ENCODE measurements at places on chromosomes 13 and 19. TPM values are rescaled to one million over a fixed set of nuclear protein-coding genes. Genes with fewer than 3 reads are reported as not detected.

- no peak overlapping the region for H3K4me3 ChIP-seq
- H3K36me3 ChIP-seq, result peaks cover 79% of the 10 kb centered on the region
- no peaks in the 10 kb centered on the region for H3K27me3 ChIP-seq
- H3K27ac ChIP-seq, result no peak overlapping the region
- DNase-seq, result no peak
- no peaks in the 10 kb centered on the region for H3K4me1 ChIP-seq
These were observed 8.1 kb downstream of the CAPS start for GRCh38 chr19:5922161-5922545.

DNA sequence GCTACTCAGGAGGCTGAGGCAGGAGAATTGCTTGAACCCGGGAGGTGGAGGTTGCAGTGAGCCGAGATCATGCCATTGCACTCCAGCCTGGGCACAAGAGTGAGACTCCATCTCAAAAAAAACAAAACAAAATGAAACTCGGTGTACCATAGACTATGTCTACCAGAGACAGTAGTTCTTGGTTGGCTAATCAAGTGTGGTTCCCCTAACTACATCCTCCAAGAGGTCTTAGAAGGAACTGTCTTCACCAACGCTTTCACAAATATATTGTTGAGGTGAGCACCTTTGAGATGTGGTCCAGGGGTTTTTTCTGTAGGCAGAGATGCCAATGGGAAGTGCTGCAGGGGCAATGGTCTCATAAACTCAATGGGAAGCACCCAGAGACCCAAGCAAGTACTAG, 48.0 kb downstream of the RFC3 start:
- H3K36me3 ChIP-seq, result peaks cover 8% of the 10 kb centered on the region
- H3K4me3 ChIP-seq, result no peak overlapping the region
- no peak for DNase-seq
- H3K27me3 ChIP-seq, result no peaks in the 10 kb centered on the region
- no peaks in the 10 kb centered on the region for H3K4me1 ChIP-seq

GRCh38 chr13:112703449-112704284, 13.8 kb downstream of the ATP11A start:
- peaks cover 3% of the 10 kb centered on the region for H3K36me3 ChIP-seq
- H3K4me1 ChIP-seq, result peaks cover 17% of the 10 kb centered on the region
- no peaks in the 10 kb centered on the region for H3K27me3 ChIP-seq
- H3K4me3 ChIP-seq, result peak overlapping the region; percentile 6

DNA sequence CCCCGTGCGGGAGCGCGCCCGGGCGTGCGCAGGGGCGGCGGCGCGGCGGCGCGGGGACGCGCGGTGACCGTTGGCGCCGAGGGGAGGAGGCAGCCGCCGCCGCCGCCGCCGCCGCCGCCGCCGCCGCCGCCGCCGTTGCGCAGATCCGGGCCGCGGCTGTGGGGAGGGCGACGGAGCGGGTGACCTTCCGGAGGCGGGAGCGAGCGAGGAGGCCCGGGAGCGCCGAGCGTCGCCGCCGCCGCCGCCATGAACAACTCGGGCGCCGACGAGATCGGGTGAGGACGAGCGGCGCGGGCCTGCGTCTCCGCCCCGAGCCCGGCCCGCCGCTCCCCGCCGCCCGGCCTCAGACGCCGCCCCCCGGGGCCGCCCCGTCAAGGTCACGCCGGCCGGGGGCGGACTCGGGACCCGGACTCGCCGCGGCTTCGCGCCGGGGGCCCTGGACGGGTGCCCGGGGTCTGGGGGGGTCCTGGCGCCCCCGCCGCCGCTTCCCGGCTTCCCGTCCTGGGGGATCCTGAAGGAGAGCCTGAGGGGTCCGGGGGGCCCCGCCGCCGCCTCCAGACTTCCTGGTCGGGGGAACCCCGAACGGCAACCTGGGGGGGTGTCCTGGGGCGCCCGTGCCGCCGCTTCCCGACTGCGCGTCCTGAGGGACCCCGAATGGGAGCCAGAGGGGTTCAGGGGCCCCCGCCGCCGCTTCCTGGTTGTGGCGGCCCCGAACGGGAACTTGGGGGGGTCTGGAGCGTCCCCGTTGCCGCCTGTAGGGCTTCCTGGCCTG, at the start of gene DAZAP1:
Gene DAZAP1 (plus strand): TSS at position 59 of the 772 bp plus-strand sequence. CDS start 188 bp downstream, at position 247.
- no peaks in the 10 kb centered on the region for H3K4me1 ChIP-seq
- no peaks in the 10 kb centered on the region for H3K27me3 ChIP-seq
- peaks cover 23% of the 10 kb centered on the region for H3K36me3 ChIP-seq
- no peak within 1 kb of the TSS for H3K27ac ChIP-seq

DNA sequence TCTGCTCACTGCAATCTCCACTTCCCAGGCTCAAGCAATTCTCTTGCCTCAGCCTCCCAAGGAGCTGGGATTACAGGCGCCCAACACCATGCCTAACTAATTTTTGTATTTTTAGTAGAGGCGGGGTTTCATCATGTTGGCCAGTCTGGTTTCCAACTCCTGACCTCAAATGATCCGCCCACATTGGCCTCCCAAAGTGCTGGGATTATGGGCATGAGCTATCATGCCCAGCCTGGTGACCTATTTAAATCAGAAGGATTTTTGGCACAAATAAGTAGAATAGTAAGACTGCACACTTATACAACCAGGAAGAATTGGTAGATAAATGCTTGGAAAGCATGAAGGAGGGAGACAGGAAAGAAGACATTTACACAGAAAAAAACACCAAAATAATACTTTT, 53.4 kb upstream of the AKAP11 start:
- no peak overlapping the region for H3K4me3 ChIP-seq
- peaks cover 8% of the 10 kb centered on the region for H3K4me1 ChIP-seq
- no peak for DNase-seq
- H3K36me3 ChIP-seq, result peaks cover 6% of the 10 kb centered on the region
- H3K27me3 ChIP-seq, result no peaks in the 10 kb centered on the region

DNA sequence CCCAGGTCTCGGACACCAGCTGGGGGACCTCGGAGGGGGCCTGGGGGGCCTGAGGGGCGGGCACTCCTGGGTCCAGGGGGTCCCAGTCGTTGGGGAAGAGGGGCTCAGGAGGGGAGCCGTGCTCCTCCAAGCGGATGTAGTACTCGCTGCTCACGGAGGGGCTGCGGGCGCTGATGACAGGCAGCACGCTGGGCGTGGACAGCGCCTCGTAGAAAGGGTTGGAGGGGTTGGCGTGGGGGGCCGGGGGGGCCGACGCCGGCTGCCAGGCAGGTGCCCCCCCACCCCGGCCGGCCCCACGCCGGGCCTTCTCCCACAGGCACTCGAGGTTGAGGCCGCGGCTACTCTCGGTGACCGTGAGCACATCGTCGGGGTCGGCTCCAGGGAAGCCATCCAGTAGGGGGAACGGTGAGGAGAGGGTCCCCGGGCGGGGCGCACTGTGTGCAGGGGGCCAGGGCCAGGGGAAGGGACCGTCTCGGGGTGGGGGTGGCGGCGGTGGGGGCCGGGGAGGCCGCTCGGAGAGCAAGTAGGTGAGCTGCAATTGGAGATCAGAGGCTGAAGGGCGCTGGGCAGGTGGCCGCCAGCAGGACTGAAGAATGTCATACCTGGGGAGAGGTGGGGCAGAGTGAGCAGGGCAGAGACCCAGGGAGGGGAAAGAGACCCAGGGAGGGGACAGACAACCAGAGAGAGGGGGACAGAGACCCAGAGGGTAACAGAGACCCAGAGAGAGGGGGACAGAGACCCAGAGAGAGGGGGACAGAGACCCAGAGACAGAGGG, 12.1 kb downstream of the LMTK3 start:
- H3K4me1 ChIP-seq, result no peaks in the 10 kb centered on the region
- H3K27ac ChIP-seq, result no peak overlapping the region
- DNase-seq, result no peak
- H3K4me3 ChIP-seq, result peak overlapping the region; percentile 48

- H3K27ac ChIP-seq, result no peak overlapping the region
- H3K27me3 ChIP-seq, result no peaks in the 10 kb centered on the region
- H3K4me1 ChIP-seq, result no peaks in the 10 kb centered on the region
These were observed 62.9 kb downstream of the DCT start for GRCh38 chr13:94416454-94417080.

- no peak overlapping the region for H3K27ac ChIP-seq
- H3K4me3 ChIP-seq, result no peak overlapping the region
- H3K36me3 ChIP-seq, result no peaks in the 10 kb centered on the region
These were observed 39.3 kb downstream of the CEACAM1 start for GRCh38 chr19:42488783-42489521.

GRCh38 chr13:52810526-52810925, 37.9 kb downstream of the PCDH8 start:
- peaks cover 2% of the 10 kb centered on the region for H3K4me1 ChIP-seq
- no peaks in the 10 kb centered on the region for H3K36me3 ChIP-seq
- DNase-seq, result no peak
- H3K27me3 ChIP-seq, result no peaks in the 10 kb centered on the region
- H3K4me3 ChIP-seq, result no peak overlapping the region
- H3K27ac ChIP-seq, result no peak overlapping the region

Gene ZSCAN1
- 0.77 TPM for total RNA-seq

Gene FBXL12
- 31.8 TPM for total RNA-seq

Gene PGLYRP2
- total RNA-seq, result not detected
